Liver (tissue), 10 donors: ENCODE measurements at places on chromosomes 4 and X. TPM values are rescaled to one million over a fixed set of nuclear protein-coding genes. Genes with fewer than 3 reads are reported as not detected.

GRCh38 chr4:130511776-130512175 is 1415.8 kb downstream of the C4orf33 start:
- DNase-seq: no peak

- DNase-seq: no peak
Observed at GRCh38 chr4:81486502-81486901, 14.8 kb upstream of the RASGEF1B start.

- no peak for DNase-seq
Observed at GRCh38 chr4:55107054-55107453, 18.3 kb downstream of the KDR start.

GRCh38 chrX:9708923-9709553 is 56.6 kb downstream of the GPR143 start:
- DNase-seq: peak; percentile 69

DNA sequence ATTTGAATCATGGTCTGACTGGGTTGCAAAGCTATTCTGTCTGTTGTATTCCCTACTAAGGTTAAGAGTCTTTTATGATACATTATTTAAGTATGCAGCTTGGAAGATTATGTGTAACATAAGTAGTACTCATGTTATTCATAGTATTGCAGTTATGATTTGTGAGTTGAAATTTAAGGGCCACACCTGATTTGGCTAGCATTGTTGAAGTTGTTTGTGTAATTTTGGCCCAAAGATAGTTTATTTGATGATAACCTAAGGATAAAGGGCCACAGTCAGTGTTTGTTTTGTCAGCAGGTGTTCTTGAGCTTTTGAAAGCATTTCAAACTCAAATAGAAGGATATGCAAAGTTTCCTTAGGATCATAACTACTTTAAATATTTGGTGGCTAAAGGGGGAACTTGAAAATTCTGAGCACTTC is 38.9 kb downstream of the NUDT9 start:
- DNase-seq: no peak

GRCh38 chr4:123488916-123489315 is 92.3 kb downstream of the SPRY1 start:
- DNase-seq: no peak

GRCh38 chr4:110005461-110006056 is 92.9 kb downstream of the EGF start:
- DNase-seq: no peak

GRCh38 chr4:27176881-27177280 is 316.2 kb downstream of the STIM2 start:
- DNase-seq: no peak

DNA sequence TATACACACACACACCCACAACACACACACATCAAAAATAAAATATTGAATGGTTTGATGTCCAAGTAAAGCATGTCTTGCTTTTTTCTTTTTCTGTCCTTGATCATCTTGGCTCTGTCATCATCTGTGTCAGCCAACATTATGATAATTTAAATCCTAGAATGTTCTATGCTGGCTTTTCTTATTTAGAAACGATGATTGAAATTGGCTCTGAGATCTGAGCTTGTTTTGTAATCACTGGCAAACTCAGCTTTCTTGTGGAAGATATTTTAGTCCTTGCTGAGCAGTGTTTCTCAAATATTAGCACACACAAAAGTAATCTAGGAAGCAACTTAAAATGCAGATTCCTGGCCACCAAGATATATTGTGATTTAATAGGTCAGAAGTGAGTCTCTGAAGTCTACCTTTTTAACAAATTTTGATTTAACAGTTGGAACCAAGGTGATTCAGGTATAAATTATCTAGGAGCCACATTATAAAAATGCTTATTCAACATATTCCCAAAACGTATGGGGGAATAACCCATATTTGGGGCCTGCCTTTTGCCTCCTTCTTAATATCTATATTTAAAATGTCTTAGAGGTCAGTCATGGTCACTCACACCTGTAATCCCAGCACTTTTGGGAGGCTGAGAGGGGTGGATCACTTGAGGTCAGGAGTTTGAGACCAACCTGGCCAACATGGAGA is 24.0 kb upstream of the DSPP start:
- DNase-seq: no peak

DNA sequence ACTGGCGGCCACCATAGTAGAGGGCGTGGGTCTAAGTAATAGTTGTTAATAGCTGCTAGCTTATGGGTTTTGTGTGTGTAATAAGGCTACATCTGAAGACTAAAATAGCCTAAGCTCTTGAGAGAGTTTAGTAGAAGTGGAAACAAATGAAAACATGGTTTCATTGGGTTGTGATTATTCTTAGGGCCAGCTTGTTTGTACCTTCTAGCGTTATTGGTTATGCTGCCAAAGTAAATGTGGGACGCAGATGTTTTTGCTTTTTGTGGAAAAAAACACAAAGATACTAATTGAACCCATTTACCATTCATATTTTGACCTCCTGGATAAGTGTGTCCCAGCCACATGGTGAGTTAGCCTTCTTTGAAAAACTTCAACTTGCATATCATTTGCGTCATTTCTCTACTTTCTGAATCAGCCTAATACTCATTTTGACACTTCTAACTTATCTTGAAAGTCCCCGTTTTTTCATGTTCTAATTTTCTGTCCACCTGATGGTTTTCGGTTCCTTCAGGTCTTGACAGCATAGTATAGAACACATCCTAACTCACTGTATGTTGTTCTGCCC is 305.3 kb downstream of the FRMPD4 start:
- no peak for DNase-seq

GRCh38 chrX:139483699-139484098 is 46.8 kb upstream of the F9 start:
- DNase-seq: no peak

GRCh38 chr4:45910511-45910910 is 213.3 kb downstream of the GABRG1 start:
- no peak for DNase-seq

DNA sequence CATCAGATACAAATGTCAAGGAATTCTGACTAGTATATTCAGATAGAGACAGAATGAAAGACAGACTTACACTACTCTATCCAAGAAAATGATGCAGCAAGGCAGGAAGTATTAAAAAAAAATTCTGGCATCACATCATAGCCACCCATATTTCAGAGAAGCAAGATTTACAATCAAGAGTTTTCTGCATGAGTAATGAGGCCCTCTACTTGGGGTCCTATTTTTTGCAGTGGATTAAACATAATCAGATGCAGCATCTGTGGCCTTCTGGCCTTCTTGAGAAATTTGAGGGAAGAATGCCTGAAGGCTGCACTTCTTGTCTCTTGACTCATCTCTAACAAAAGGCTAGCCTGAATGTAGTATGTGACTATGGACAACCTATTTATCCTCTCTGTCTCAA is 48.2 kb upstream of the SLIT2 start:
- no peak for DNase-seq

GRCh38 chrX:22912616-22913015 is 87.1 kb upstream of the DDX53 start:
- no peak for DNase-seq

- no peak for DNase-seq
Observed at GRCh38 chrX:28595346-28595745, 8.1 kb downstream of the IL1RAPL1 start.

Gene NAP1L3
- polyA plus RNA-seq: 0.85 TPM

Gene CSAG1
- not detected for polyA plus RNA-seq

Gene CWH43
- polyA plus RNA-seq: 0.13 TPM

Gene XKRX
- polyA plus RNA-seq: not detected

Gene DRP2
- polyA plus RNA-seq: not detected

Gene AMBN
- not detected for polyA plus RNA-seq

Gene FATE1
- not detected for polyA plus RNA-seq

Gene ENPP6
- polyA plus RNA-seq: 0.05 TPM

Gene PDLIM5
- 91.7 TPM for polyA plus RNA-seq
